ENCODE measurements at places on chromosomes 3 and 15.

GRCh38 chr15:84859144-84859543 is 25.3 kb upstream of the SLC28A1 start:
- DNase-seq: no peak

DNA sequence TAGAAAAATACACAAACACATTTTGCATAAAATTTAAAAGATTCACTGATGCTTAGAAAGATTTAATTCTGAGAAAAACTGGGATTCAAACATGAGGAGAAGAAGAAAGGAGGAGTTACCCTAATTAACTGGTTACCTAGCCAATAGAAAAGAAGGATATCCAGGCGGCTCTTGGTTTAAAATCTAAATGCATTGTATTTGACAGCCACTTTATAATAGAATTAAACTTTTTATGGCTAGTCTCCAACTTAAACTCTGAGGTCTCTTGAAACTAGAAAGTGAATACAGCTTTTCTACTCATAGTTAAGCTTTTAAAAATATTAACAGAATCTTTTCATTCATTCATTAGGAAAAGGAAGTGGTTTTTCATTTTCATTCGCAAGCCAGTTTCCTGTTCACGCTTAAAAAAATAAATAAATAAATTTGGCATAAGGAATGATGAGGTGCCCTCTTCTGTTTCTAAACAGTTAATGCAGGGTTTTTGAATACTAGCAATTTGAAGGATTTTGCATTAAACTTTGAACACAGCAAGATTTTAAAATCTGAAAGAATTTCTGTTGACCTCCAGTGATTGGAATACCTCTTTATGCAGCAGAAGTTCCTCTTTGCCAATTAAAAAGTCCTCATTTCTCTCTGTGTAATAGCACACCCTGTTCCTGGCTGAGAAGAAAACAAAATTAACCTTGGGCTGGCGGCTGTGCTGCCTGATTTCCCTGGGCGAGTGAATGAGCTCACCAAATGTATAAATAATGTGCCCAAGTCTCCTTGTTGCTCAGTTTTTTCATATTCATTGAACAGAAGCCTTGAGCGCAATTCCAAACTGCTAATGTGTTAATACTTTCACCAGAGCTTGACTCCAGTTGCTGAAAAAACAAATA is 105.1 kb downstream of the ZMAT3 start:
- peak; percentile 15 for DNase-seq

DNA sequence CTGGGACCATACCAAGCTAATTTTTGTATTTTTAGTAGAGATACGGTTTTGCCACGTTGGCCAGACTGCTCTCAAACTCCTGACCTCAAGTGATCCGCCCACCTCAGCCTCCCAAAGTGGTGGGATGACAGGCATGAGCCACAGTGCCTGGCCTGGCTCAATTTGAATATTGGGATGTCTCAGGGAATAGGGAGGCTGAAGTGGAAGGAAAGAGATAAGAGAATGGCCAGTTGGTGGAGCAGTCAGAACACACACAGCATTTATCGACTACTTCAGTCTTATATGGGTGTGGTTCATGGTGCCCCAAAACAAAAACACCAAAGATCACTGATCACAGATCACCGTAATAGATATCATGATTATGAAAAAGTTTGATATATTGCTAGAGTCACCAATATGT is 144.4 kb downstream of the GMNC start:
- DNase-seq: no peak

GRCh38 chr15:31552482-31553099 is 226.0 kb downstream of the KLF13 start:
- no peak for DNase-seq

DNA sequence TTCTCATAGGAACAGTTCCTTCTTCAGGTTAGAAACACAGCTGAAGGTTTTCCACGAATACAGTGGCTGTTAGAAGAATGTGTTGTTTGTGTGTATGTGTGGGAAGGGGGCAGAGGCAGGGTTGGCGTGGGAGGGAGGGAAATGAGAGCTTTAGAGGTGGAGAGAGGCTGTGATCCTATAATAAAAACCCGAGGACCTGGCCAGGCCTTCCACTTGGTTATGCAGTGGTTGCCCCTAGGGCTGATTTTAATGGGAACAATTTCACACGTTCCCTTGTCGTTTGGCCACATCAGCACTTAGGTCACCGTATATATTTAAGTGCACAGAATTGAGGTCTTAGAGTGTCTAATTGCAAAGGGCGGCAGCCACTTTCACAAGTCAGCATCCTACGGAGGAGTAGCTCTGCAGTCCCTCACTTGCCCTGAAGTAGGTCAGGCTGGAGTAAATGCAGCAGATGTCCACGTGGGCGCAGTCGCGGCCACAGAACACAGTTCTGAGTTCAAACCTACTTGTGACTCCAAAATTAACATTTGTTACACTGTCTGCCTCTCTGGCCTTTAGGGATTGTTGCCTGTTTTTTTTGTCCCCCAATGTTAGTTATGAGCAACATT is 85.6 kb downstream of the PDCD6IP start:
- DNase-seq: peak; percentile 1

GRCh38 chr3:99466331-99466730 is 172.1 kb upstream of the COL8A1 start:
- DNase-seq: no peak

- no peak for DNase-seq
Measured at GRCh38 chr3:39170461-39170860, 17.1 kb upstream of the CSRNP1 start.

- DNase-seq: no peak
Measured at GRCh38 chr3:174132421-174133042, 726.6 kb upstream of the NAALADL2 start.

DNA sequence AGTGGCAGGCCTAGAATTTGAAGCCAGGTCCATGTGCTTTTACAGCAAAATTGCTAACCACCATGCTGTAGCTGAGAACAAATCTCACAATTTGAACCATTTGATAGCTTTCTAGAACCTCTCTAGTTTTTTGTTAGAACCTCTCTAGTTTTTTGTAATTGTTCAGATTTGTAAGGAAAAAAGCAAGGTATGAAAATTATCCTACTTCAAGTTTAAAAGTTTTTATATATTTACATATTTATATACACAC is 9.8 kb downstream of the GXYLT2 start:
- DNase-seq: no peak

- DNase-seq: no peak
Measured at GRCh38 chr3:48426401-48426909, 3.4 kb downstream of the PLXNB1 start.

GRCh38 chr3:178275793-178276192 is 260.4 kb upstream of the KCNMB2 start:
- peak; percentile 27 for DNase-seq

DNA sequence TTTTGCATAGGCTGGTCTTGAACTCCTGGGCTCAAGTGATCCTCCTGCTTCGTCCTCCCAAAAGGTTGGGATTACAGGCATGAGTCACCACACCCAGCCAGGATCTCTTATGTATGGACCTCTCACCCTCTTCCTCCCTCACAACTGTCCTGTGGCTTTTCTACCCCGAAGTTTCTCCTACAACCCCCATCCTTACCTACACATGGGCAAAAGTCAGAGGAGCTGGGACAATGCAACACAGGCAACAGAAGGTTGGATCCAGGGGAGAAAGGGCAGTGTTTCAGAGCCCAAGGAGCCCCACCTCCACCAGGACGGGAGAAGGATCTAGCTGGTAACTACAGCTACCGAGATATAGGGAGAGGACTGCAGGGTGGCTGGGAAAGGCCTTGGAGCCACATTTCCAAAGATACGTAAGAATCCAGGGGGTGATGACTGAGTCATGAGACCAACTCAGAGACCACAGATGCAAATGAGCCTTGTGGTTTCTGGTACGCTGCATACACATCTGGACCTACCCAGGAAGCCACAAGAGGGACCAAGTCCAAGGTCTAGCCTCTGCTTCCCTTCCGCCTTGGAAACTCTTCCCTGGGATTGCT is 13.6 kb downstream of the IGDCC4 start:
- peak; percentile 62 for DNase-seq

GRCh38 chr15:57255751-57256341 is 120.5 kb upstream of the CGNL1 start:
- no peak for DNase-seq

DNA sequence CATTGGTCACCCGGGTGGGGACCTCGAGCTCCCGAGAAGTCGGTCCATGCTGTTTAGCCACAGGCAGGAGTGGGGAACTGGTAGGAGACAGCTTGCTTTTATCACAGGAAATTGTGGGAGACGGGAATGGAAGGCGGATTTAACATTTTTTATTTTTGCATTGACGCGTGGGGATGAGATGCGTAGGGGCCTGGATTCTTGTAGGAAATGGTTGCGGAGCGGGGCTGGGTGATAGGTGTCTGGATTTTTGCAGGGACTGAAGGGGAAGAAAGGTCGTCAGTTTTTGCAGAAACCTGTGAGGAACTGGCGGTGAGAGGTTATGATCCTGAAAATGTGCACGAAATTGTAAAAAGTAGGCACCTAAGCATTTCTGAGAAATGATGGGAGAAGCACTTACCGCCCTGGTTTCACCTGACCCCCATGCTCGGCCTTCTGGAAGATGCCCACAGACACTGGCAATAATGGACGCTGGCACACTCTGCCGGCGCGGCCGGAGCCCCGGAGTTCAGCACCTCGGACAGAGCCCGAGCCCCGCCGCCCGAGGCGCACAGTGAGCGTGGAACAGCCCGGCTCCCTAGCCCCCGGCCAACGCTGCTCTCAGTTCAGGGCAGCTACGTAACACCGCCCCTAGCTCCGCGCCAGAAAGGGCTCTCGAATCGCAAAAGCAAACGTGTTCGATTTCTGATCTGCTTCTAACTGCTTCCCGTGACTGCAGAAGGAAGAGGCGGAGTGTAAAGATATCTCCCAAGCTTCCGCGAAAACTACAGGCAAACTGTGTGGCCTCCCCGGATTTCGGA is 928 bp downstream of the ANKRD34C start:
- peak; percentile 10 for DNase-seq

GRCh38 chr3:186487037-186487436 is 57.1 kb downstream of the CRYGS start:
- DNase-seq: no peak

DNA sequence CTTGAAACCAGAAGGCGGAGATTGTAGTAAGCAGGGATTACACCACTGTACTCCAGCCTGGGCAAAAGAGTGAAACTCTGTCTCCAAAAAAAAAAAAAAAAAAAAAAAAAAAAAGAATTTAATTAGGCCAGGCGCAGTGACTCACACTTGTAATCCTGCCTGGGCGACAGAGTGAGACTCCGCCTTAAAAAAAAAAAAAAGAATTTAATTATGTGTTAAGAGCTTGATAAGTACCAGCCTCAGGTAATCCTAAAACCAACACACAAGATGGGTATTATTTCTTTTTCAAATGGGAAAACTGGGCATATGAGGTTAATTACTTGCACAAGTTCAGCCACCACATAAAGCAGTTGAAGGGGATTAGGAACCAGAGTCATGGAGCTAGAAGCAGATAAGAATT is 49.0 kb downstream of the PBRM1 start:
- DNase-seq: no peak

DNA sequence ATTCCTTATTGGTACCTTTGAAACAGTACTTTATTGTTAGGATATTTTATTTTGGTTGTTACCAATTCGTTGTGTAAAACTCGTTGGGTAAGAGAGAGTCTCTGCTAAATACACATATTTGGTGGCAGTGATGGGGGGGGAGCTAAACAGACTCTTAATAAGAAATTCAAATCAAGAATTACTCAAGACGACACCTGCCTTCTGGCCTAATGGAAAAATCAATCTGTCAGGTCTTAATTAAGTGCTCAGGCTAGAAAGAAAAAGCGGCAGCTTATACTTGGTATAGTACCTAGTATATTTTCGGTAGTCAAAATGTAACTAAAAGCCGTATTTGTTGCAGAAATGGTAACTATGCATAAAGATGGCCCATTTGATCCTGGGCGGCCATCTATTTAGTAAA is 18.2 kb downstream of the FOXP1 start:
- DNase-seq: no peak

DNA sequence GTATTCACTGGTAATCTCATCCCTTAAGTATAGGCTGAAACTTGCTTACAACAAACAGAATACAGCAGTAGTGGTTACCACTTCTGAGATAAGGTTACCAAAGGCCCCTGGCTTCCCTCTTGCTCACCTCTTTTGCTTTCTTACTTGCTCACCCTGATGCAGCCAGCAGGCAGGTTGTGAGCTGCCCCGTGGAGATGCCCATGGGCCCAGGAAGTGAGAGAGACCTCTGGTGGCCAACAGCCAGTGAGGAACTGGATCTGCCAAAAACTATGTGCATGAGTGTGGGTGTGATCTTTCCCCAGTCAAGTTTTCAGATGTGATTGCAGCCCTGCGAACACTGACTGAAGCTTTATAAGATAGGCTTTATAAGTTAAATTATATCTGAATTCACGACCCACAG is 48.7 kb downstream of the NMNAT3 start:
- DNase-seq: peak; percentile 27

DNA sequence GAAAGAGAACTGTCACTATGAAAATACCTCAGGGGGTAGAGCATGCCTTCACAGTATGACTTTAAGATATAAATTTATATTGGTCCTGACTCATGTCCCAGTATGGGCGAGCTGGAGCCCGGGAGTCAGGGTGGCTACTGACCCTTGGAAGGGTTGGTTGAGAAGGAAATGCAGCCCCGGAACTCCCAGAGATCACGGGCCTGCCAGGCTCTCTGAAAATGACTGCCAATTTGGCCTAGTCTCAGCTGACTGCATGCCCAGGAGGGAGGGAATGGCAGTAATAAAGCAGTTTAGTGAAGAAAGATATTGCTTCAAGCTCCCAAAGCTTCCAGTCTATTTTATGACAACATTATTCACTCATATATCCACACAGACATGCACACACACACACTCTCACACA is 299.0 kb downstream of the NR2F2 start:
- DNase-seq: no peak

DNA sequence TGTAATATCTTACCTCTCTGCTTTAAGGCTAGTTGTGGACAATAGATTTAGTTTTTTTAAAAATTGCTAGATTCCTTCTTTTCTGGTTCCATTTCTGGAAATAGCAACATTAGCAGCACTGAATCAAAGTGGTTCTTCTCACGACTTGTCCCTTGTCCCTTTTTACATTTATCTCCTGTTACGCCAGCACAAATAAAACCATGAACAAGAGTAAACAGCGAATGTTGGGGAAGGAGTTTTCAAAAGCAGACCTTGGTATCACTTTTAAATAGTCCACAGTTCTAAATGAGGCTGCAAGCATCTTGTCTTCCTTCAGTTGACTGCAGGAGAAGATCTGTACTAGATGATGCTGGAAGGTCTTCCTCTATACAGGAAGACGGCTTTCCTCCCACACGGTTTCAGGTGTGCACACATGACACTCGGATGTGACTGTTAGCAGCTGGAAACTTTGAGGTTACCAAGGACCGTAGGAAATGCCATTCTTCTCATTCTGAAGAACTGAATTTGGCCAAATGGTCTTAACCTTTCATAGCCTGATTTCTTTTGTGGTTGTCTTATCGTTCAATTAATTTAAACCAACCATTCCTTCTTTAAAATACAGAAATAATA is 251.0 kb upstream of the ICE2 start:
- no peak for DNase-seq

DNA sequence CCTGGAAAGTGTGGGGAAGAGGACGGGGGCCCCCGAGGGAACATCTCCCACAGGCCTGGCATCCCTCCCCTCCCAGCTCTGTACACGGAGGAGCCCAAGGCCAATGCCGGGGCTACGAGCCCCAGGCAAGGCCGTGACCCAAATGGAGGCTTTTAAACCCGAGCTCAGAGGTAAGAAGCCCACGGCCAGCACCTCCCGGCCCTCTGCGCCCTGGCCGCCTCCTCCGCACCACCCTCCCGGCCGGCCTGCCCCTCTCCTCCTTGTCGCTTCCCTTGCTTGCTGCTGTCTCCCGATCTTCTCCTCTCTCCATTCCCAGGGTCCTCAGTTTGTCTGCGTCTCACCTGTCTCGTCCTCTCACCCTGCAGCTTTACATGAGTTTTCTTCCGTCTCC is 1.3 kb downstream of the MUC4 start:
- DNase-seq: no peak

GRCh38 chr15:37372064-37372463 is 271.7 kb upstream of the MEIS2 start:
- DNase-seq: no peak
